ENCODE measurements at places on chromosomes 11 and 22.
A peak's percentile ranks its signal among the peaks of the same experiment; 100 is the strongest.

- no peak for DNase-seq
Observed at GRCh38 chr22:21579474-21579851, 11.9 kb downstream of the UBE2L3 start.

DNA sequence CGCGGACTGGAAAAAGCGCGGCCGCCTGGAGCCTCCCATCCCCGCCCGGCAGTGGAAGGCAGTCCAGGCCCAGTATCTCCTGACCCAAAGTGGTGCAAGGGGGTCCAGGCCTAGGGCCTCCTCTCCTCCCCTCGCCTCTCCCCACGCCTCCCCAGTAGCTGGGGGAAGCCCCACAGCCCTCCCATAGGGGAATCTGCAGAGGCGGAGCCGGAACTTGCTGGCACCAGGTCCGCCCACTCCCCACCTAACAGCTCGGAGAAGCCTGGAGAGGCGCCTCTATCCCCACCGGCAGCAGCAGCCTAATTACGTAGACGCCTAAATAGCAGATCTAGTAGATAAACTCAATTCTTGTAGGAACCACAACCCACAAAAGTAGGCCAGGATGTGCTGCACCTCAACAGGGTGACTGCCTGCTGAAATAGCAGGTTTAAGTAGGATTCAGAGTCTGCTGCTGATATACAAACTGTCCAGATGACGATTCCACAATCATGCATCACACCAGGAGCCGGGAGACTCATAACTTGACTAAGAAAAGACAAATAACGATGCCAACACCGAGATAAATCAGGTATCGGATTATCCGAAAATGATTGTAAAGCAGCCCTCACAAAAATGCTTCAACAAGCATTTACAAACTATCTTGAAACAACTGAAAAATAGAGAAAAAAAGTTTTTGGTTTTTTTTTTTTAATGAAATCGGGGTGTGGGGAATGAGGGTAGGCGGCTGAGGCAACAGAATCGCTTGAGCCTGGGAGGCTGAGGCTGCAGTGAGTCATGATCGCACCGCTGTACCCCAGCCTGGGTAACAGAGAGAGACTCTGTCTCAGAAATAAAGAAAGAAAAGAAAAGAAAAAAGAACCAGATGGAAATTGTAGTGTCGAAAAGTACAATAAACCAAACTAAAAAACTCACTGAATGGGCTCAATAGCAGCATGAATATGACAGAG lies 11.4 kb upstream of the BRD1 start:
- peak; percentile 27 for DNase-seq

DNA sequence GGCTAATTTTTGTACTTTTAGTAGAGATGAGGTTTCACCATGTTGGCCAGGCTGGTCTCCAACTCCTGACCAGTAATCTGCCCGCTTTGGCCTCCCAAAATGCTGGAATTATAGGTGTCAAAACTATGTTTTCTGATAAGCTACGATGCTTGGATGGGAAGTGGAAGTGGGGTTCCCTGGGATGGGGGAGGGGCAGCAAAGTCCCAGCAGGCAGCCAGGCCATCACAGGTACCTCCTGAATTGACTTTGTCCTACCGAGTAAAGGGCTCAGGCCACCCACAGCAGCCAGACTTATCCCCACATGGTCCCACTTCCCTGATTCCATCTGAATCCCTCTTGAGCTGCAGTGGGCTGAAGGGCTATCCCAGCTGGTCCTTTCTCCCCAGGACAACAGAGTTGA lies 6.9 kb downstream of the FTH1 start:
- DNase-seq, result no peak

GRCh38 chr22:26828311-26828710 lies 170.9 kb downstream of the MIAT start:
- DNase-seq, result no peak

- DNase-seq, result no peak
Observed at GRCh38 chr11:67648140-67648795, 2.3 kb downstream of the ACY3 start.

DNA sequence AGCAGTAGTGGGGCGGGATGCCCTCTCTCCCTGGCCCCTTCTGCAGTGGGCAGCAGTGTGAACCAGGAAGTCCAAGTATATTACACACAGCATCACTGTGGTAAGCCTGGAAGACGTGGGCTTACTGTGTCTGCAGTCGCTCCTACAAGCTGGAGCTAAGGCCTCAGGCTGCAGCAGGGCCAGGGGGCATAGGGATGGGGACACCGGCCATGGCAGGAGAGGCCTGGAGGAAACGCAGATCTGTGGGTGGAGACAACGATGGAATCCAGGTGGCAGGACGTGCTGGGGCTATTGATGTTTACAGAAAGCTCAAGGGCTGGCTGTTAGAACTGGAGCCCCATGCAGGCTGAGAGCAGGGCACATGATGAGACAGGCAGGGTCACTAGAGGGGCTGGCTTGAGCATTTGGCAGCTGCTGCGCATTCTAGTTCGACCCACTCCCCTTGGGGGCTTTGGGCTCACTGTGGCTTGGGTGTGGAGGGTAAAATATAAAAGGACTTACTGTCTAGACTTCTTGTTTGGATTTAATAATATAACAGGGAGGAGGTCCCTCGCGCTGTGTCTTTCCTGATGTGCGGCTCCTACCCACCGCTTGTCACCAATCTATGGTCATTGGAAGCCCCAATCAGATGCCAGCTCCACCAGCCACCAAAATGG lies 539.5 kb downstream of the TBC1D22A start:
- no peak for DNase-seq

DNA sequence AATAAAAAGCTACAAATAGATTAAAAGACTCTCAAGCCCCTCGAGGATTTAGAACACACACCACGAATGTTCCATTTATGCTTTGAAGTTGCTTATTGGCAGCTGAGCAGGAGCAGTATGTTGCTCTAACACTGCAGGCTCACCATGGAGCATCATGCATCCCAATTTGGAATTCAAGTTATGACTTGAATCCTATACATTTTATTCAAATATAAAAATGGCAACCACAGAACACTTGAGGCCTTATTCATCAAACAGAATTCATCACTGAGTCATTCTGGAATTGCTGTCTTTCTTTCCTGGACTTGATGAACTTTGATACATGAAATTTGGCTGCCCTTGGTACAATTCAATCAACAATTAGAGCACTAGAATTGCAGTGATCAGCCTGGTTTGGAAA lies 24.5 kb upstream of the BLID start:
- DNase-seq, result peak; percentile 97

DNA sequence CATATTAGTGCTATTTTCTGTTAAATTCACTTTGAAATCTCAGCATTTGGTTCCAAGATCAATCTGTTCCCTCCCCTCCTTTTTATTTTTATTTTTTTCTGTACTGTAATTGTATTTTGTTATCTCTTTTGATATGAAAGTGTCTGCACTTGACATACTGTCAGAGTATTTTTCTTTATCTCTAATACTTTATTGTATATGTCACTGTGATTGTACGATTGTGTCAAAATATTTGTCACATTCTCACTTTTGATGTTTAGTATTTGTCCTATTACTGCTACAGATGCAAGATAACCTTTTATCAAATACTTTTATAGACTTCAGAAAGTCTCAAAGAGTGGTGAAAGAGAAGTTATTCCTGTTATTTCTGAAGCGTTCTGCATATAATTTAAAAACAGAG lies 323.5 kb downstream of the JRKL start:
- DNase-seq, result no peak

DNA sequence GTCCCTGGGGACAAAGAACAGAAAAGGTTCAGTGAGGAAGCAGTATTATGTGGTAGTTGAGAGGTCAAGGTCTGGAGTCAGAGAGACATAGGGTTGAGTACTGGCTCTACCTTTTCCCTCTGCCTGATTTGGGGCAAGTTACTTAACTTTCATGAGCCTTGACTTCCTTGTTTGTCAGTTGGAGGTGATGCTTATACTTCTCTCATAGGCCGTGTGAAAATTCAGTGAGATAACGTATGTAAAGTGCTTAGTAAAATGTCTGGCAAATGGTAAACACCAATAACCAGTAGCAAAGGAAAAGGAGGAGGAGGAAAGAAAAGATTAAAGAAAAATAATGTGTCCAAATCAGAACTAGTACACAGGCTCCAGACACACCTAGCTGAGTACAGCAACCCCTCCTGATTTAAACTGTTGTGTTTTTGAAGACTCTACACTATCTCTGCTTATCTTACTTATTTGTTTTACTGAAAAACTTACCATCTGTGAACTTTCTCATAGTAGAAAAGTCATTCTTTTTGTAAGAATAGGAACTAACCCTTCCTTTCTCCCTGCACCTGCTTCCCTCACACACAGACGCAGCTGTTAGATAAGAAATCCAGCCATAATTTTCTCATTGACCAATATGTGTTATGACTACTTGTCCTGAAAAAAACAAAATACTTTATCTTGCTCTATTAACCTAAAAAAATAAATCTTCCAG lies 126.9 kb downstream of the CD44 start:
- DNase-seq, result no peak

- no peak for DNase-seq
Observed at GRCh38 chr22:17302616-17303015, 66.6 kb upstream of the CECR2 start.

DNA sequence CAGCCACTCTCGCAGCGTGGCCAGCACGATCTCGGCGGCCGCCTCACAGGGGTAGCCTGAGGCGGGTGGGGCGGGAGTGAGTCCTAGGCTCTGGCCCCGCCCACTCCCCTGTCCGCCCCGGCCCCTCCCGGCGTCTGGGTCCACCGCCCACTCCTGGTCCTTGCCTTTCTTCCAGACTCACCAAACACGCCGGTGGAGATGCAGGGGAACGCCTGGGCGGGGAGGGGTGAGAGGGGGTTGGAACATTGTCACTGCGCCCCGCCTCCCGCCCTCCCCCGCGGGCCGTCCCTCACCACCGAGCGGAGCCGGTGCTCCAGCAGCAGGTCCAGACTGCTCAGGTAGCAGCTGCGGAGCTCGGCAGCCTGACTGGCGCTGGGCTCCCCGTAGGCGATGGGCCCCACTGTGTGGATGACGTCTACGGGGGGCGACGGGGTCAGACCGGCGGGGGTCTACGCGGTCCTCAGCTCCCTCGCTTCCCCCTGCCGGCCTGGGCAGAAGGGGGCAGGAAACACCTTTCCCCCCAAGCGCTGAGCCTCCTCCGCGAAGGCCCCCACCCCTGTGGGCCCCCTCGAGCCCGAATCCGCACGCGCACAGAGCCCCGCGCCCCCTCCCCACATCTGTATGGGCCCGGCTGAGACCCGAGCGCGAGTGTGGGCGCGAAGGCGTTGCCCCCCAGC lies 13.2 kb downstream of the OTUB1 start:
- peak; percentile 65 for DNase-seq

- no peak for DNase-seq
Observed at GRCh38 chr11:10287140-10287539, 6.9 kb downstream of the SBF2 start.

- peak; percentile 76 for DNase-seq
Observed at GRCh38 chr11:96424693-96425092, 34.9 kb downstream of the JRKL start.

DNA sequence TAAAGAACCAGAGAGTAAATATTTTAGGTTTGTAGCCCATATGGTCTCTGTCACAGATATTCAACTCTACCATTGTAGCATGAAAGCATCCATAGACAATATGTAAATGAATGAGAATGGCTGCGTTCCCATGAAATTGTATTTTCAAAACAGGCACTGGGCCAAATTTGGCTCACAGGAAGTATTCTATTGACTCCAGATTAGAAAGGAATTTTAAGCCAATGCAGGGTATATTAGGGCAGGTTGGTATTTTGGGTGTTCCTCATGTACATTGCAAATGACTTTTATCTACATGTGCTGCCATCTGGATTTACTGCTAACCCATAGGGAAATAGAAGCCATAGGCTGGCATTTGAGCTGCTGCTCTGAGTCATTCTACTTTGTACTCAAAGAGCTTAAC lies 35.1 kb upstream of the PDGFD start:
- no peak for DNase-seq

DNA sequence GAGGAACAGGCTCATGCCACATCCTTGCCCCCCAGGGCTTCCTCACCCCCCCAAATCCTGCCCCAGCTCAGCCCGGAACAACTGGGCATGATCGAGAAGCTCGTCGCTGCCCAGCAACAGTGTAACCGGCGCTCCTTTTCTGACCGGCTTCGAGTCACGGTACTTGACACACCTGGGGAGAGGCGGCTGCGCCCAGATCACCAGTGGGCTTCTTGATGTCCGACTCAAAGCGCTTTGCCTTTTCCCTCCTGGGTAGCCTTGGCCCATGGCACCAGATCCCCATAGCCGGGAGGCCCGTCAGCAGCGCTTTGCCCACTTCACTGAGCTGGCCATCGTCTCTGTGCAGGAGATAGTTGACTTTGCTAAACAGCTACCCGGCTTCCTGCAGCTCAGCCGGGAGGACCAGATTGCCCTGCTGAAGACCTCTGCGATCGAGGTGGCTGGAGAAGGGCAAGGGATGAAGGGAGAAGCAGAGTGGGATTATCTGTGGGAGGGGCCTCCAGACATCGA lies 3.5 kb downstream of the NR1H3 start:
- no peak for DNase-seq

- DNase-seq, result no peak
Observed at GRCh38 chr11:8315954-8316353, 52.3 kb upstream of the LMO1 start.

DNA sequence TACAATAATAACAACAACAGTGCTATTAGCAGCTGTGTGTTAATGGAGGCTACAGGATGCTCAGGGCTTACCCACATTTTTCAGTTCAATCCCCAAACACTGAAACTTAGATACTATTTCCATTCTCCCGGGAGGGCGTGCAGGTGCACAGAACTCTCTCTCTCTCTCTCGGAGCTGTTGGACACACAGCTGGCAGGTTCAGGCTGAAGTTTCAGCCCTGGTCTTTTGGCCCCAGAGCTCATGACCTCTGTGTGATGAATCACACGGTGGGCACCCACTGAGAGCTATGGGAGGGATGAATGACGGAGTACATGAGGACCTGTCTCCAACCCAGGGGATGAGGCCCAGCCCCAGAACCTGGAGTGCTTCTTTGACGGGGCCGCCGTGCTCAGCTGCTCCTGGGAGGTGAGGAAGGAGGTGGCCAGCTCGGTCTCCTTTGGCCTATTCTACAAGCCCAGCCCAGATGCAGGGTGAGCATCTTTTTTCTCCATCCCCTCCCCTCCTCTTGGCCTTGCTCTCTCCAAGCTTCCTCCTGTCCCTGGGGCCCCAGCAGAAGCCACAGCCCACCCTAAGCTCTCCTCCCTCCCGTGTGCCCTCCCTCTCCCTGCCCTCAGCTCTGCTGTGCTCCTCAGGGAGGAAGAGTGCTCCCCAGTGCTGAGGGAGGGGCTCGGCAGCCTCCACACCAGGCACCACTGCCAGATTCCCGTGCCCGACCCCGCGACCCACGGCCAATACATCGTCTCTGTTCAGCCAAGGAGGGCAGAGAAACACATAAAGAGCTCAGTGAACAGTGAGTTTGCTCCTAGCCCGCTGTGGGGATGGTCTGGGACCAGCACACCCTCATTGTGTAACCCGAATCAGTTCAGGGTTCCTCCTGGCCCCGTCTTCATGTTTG lies 16.9 kb downstream of the CSF2RB start:
- DNase-seq, result no peak

Measured in fibroblast of skin of right quadriceps (primary cell).